ENCODE measurements at places on chromosomes 13 and 19.

- no peak for DNase-seq
Measured at GRCh38 chr19:28586474-28586873, 626.5 kb downstream of the UQCRFS1 start.

DNA sequence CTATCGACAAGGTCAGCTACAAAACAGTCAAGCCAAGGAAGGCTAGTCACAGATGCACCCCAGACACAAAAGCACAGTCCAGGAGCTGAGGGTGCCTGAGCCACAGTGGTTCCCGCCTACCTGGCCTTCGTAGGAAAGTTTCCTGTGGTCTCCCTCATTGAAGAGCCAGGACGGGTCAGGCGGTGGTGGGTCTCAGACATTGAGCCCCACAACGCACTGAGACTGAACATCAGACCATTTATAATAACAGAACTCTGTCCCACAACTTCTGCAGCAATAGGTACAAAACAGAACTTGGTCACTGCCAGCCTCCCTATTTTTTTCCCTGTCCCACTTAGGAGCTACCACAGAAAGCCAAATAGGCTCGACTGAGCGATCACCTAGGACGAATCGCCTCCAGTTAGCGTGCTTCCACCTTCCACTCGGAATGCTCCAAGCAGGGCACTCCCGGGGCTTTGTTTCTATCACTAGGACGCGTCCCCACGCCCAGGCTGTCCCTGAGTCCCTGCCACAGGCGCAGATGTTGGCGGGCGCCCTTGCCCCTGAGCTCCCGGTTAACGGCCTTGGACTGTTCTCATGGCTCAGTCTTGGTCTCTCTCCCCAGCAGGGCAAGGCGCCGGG, 640 bp upstream of the ZNF544 start:
- DNase-seq, result no peak

- no peak for DNase-seq
Measured at GRCh38 chr13:24199016-24199415, 38.5 kb downstream of the SPATA13 start.

- no peak for DNase-seq
Measured at GRCh38 chr13:68439817-68440216, 1209.7 kb upstream of the PCDH9 start.

GRCh38 chr19:39915101-39915847, 19.2 kb downstream of the FCGBP start:
- DNase-seq, result no peak

DNA sequence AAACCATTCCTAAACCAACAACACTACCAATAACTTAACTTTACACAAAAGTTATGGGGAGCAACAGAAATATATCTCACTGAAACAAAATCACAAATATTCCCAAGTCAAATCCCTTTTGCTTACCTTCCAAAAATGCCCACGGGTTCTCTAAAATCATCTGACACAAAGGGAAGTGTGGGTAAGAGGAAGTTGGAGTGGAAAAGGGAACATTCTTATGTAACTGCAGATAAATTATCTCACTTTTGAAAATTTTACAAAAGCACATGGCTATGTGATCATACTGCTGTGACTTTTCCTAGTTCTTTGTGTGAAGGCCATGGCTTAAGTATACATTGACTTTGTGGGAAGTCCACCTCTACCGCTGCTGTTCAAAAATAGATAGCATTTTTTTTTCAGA, 350.5 kb downstream of the GPC6 start:
- DNase-seq, result no peak

DNA sequence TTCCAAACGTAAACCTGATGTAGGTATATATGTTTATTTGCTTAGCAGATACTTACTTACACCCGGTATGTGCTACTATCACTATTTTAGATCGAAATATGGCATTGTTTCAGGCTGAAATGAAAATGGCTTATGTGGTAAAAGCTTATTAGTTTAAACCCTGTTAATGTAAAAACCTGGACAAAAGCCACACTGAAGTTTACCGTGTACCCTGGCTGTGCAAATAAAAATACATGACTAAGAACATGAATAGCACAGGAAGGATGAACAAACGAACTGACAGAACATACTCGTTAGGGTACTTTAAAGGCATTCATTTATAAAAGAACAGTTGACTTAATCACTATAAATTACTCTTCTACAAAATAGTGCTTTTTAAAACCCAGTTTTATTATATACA, 6.6 kb downstream of the CLDN10 start:
- DNase-seq, result no peak

DNA sequence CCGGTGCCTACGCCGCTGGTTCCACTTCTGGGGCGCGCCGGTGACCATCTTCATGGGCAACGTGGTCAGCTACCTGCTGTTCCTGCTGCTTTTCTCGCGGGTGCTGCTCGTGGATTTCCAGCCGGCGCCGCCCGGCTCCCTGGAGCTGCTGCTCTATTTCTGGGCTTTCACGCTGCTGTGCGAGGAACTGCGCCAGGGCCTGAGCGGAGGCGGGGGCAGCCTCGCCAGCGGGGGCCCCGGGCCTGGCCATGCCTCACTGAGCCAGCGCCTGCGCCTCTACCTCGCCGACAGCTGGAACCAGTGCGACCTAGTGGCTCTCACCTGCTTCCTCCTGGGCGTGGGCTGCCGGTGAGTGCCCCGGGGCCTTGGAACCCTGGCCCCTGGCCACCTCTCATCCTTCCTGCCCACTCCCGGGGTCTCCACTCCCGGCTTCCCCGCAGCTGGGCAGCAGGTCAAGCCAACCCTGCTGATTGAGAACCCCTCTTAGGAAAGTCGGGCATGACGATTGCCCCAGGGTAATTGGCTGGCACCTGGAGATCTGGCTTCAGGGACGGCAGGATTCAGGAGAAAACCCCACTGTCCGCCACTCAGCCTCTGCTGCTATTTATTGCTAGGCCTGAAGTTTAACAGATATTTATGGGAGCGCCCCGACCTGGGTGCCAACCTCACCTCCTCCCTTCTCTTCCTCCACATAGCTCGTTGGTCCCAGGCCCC, 39.1 kb downstream of the TRPM4 start:
- no peak for DNase-seq

GRCh38 chr19:19137556-19138108, 646 bp downstream of the TMEM161A start:
- no peak for DNase-seq

DNA sequence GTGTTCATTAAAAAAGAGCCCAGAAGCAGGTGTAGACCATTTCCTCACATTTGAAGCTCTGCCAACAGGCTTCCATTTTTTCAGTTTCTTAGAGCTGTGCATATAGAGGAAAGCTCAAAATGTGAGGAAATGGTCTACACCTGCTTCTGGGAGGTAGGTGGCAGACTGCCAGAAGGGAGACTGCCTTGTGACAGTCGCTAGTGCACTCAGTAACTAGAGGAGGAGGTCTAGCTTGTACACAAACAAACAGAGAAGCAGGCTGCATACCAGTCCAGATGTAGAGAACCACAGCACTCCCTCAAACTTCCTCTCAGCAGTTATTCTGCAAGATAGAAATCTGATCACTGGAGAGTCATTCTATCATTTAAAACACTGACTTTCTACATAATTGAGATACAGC, 800.2 kb downstream of the EFNB2 start:
- no peak for DNase-seq

- no peak for DNase-seq
Measured at GRCh38 chr19:48587387-48587786, 19.2 kb upstream of the SPACA4 start.

Data from activated naive CD4-positive, alpha-beta T cell treated with anti-CD3 and anti-CD28 coated beads for 36 hours (primary cell).